ENCODE measurements at places on chromosomes 4 and X. TPM values are rescaled to one million over a fixed set of nuclear protein-coding genes. Genes with fewer than 3 reads are reported as not detected.

Gene DMD
- total RNA-seq, result not detected

Gene KLF8
- 1.5 TPM for total RNA-seq

Gene RADX
- total RNA-seq, result not detected

Gene MPP1
- total RNA-seq, result not detected

Gene STATH
- not detected for total RNA-seq

Gene TAF7L
- not detected for total RNA-seq

Gene SHROOM3
- 62.1 TPM for total RNA-seq

Gene RASGEF1B
- 3.5 TPM for total RNA-seq

Gene ZRSR2
- 3.8 TPM for total RNA-seq

Gene MAGEC2
- total RNA-seq, result not detected

Gene CUL4B
- 8.5 TPM for total RNA-seq

Gene ARAP2
- 10.7 TPM for total RNA-seq

Gene GPR119
- not detected for total RNA-seq

Gene DCHS2
- total RNA-seq, result not detected

Gene FGF5
- not detected for total RNA-seq

Gene SULT1B1
- not detected for total RNA-seq

Gene APBB2
- 14.4 TPM for total RNA-seq

Gene SLC10A4
- not detected for total RNA-seq

Gene SSX4B
- not detected for total RNA-seq

Gene EBP
- 285 TPM for total RNA-seq

Gene PNMA3
- total RNA-seq, result not detected

Gene F11
- total RNA-seq, result not detected

Gene LRRC66
- 1.5 TPM for total RNA-seq

Gene DMRTC1
- not detected for total RNA-seq

Gene CCDC120
- 10.6 TPM for total RNA-seq

Gene MYOZ2
- not detected for total RNA-seq

Gene STK32B
- not detected for total RNA-seq

Gene SGMS2
- total RNA-seq, result 133 TPM

Gene MED14
- total RNA-seq, result 9.1 TPM

Gene CFP
- 0.56 TPM for total RNA-seq
